ENCODE measurements at places on chromosomes 2 and 18. TPM values are rescaled to one million over a fixed set of nuclear protein-coding genes. Genes with fewer than 3 reads are reported as not detected.
A peak's percentile ranks its signal among the peaks of the same experiment; 100 is the strongest.

Gene KCNG2
- total RNA-seq: not detected

Gene EML6
- total RNA-seq: 6.5 TPM

Gene SLC9A4
- total RNA-seq: not detected

Gene SERPINB10
- not detected for total RNA-seq

Gene GALNT13
- total RNA-seq: 0.54 TPM

Gene SAG
- total RNA-seq: 0.06 TPM

Gene SERPINB11
- not detected for total RNA-seq

Gene RHOB
- 1,076 TPM for total RNA-seq

GRCh38 chr18:56327191-56327885, 311.1 kb downstream of the TXNL1 start:
- H3K27ac ChIP-seq: no peak overlapping the region
- no peaks in the 10 kb centered on the region for H3K4me1 ChIP-seq
- no peaks in the 10 kb centered on the region for H3K27me3 ChIP-seq
- DNase-seq: no peak
- no peaks in the 10 kb centered on the region for H3K36me3 ChIP-seq

- H3K4me1 ChIP-seq: no peaks in the 10 kb centered on the region
- no peaks in the 10 kb centered on the region for H3K36me3 ChIP-seq
- H3K4me3 ChIP-seq: no peak overlapping the region
- DNase-seq: no peak
- H3K27ac ChIP-seq: no peak overlapping the region
Observed at GRCh38 chr18:59743566-59743965, 46.3 kb upstream of the CCBE1 start.

GRCh38 chr18:5998907-5999306, 103.6 kb upstream of the TMEM200C start:
- no peak for DNase-seq
- no peaks in the 10 kb centered on the region for H3K36me3 ChIP-seq
- H3K4me3 ChIP-seq: no peak overlapping the region
- no peaks in the 10 kb centered on the region for H3K27me3 ChIP-seq
- no peak overlapping the region for H3K27ac ChIP-seq
- no peaks in the 10 kb centered on the region for H3K4me1 ChIP-seq

- peak within 1 kb of the TSS; percentile 86 for H3K27ac ChIP-seq
- no peaks in the 10 kb centered on the region for H3K27me3 ChIP-seq
- H3K4me3 ChIP-seq: peak within 1 kb of the TSS; percentile 88
- H3K4me1 ChIP-seq: no peaks in the 10 kb centered on the region
- H3K36me3 ChIP-seq: peaks cover 14% of the 10 kb centered on the region
Observed at GRCh38 chr2:156332534-156333273, at the start of gene NR4A2. Gene NR4A2 (minus strand): TSS chr2:156332721. CDS start chr2:156330186, 2,535 bp downstream.

DNA sequence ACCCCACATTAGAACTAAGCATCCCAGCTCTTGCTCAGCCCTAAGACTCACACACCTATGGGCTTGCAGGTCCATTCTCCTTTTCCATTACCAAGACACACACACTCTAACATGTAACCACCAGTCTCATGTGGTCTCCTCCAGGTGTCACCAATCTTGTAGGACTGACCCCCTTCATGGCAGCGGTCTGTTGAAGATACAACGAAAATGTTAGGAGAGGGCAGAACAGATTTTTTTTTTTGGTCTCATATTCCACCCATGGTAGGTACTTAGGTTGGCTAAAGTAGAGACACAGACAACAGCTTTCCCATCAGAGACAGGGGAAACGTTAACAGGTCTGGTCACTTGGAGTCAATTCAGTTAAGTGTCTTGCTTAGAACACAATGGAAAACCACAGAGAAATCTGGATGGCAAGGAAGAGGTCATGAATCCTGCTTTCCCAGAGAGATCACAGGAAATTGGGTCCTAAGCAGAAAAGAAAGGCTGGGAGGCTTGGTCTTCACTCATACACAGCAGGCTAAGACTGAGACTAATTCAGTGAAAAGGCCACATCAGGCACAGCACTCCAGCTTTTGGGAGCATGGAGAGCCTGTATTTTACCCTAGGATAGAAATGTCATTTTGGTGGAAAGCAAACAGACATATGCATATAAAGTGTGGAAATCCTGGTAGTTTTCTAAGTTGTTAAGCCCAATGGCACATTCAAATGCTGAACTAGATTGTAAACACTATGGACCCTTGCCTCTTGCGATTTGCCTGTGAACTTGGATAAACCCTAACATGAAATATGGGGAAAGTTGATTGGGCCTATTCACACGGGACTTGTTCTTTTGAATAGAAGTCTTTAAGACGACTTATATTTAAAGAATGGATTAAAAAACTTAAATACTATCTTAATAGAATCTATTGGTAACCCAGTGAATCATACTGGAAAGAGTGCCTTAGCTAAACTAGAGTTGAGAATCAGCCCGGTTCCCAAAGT, 3.8 kb downstream of the FN1 start:
- no peak overlapping the region for H3K27ac ChIP-seq
- peaks cover 16% of the 10 kb centered on the region for H3K4me1 ChIP-seq
- DNase-seq: no peak
- H3K27me3 ChIP-seq: no peaks in the 10 kb centered on the region

DNA sequence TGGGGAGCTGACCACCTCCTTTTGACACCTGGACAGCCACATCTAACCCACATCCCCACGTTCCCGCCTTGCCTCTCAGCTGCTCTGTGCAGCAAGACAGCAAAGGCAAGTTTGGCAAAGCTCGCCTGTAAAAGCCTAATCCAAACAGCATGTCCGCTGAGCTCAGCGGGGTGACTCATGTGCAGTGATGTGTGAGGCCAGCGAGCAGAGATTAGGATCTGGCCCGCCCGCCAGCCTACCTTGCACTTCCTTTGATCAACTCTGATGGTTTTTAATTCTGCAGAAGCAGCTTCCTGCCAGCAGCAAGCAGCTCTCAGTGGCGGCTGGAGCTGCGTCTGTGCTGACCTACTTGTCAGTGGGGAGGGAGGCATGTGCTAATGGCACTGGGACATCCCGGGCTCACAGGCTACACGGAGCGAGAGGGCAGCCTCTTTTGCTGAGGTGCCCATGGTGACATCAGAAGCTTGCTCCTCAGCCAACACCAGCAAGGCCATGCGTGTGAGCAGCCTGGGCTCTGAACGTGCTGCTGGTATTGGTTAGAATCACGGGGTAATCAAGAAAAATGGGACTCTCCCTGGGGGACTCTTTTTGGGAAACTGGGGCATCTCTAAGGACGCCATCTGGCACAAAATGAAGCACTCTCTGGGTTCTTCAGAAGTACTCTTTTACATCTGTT, 36.0 kb upstream of the EML4 start:
- peak overlapping the region; percentile 39 for H3K27ac ChIP-seq
- H3K4me1 ChIP-seq: peaks cover 10% of the 10 kb centered on the region
- H3K27me3 ChIP-seq: no peaks in the 10 kb centered on the region
- no peaks in the 10 kb centered on the region for H3K36me3 ChIP-seq
- peak; percentile 96 for DNase-seq
- no peak overlapping the region for H3K4me3 ChIP-seq

- no peak for DNase-seq
- no peaks in the 10 kb centered on the region for H3K36me3 ChIP-seq
- no peak overlapping the region for H3K4me3 ChIP-seq
- no peaks in the 10 kb centered on the region for H3K27me3 ChIP-seq
- no peak overlapping the region for H3K27ac ChIP-seq
Observed at GRCh38 chr2:16387461-16387984, 278.1 kb downstream of the CYRIA start.

DNA sequence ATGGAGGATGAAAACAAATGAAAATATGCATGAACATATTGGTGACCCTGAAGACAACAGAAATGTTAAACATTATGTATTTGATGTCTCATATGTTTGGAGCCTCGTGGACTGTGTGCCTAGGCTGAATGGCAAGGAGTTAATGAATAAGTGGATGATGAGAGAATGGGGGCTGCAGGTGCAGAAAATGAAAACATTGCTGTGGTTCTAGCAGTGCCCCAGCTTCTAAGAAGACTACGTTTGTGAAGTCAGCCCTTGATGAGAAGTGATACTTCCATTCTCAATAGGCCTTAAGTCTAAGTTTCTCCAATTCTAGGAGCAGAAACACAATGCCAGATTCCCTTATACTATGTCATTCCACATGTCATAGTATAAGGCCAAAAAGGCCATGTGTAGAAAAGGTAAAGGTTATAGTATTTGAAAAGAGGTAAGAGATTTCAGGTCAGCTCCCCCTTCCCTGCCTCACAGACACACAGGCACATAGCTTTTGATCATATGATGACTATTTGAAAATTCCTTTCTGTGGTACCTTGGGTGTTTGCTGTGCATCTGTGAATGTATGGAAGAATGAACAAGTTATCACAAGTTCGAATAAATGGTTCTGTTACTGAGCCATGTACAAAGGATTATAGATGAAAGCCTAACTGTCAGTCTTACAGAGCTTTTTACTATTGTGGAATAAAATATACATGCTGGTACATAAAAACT, 280.8 kb downstream of the SETBP1 start:
- H3K27ac ChIP-seq: no peak overlapping the region
- DNase-seq: no peak
- peaks cover 5% of the 10 kb centered on the region for H3K4me1 ChIP-seq

DNA sequence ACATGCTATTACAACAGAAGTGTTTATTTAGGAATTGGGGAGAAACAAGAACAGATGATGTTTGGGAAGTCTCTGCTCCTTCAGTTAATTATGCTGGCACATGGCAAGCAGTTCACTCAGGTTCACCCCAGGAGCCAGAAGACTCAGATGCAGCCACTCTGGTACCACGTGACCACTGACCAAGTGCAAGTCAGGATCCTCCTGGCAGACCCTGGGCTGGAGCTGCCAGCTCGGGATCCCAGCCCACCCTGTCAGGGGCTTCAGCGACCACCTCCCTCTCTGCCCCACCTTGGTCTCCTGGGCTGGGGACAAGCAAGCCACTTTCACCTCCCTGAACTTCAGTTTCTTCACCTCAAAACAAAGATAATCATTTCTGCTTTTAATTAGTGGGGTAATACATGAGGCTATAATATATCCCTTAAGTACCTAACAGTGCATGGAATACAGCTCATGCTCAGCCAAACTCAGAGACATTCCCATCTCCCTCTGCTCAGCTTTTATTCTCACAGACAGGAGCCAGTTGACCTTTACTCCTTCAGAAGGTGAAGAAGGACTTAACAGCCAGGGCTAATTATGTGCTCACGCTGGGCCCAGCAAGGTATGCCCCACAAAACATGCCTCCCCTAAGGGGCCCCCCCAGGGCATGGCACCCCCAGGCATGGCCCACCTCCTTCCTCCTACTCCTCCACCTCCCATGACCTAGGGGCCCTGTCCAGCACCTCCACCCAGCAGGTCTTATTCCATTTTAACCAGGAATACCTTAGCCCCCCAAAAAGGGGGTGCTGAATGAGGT, 11.8 kb downstream of the CRACDL start:
- peaks cover 7% of the 10 kb centered on the region for H3K27me3 ChIP-seq
- DNase-seq: no peak
- no peaks in the 10 kb centered on the region for H3K36me3 ChIP-seq
- H3K4me3 ChIP-seq: no peak overlapping the region
- H3K4me1 ChIP-seq: no peaks in the 10 kb centered on the region

DNA sequence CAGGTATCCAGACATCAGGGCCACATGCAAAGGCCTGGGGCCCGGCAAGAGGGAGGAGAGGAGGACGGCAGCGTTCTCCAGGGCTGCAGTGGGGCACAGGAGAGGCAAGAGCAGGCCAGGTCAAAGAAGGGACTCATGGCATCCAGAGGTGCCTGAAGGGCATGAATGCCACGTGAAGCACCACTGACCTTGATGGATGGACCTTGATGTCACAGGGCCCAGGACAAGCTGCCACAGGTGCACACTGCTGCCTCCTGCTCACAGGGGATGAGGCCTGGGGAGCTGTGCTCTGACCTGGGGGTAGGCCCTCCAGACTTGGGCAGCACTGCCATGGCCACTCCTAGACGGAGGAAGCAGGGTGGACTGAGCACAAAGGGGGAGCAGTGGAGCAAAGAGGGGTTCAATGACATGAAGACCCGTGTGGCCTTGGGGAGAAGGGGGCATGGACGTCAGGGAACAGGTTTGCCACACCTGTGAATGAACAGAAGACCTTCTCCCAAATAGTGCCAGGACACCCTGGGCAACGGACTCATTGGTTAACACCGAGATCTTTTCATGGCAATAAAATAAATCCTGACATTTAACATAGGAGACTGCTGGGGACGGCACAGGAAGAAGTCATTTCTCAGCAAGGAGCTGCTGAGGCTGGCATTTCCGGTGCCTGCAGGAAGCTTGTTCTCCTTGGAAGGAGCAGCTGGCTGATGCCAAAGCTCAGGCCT, 65.6 kb downstream of the EMX1 start:
- DNase-seq: no peak
- no peaks in the 10 kb centered on the region for H3K4me1 ChIP-seq
- no peaks in the 10 kb centered on the region for H3K27me3 ChIP-seq
- H3K4me3 ChIP-seq: no peak overlapping the region
- no peak overlapping the region for H3K27ac ChIP-seq

GRCh38 chr2:150471813-150472510, 15.5 kb downstream of the RND3 start:
- H3K36me3 ChIP-seq: peaks cover 36% of the 10 kb centered on the region
- no peak for DNase-seq
- peak overlapping the region; percentile 79 for H3K27ac ChIP-seq

- no peak overlapping the region for H3K27ac ChIP-seq
- H3K4me1 ChIP-seq: peaks cover 8% of the 10 kb centered on the region
Observed at GRCh38 chr18:36264283-36264682, 33.2 kb upstream of the FHOD3 start.

DNA sequence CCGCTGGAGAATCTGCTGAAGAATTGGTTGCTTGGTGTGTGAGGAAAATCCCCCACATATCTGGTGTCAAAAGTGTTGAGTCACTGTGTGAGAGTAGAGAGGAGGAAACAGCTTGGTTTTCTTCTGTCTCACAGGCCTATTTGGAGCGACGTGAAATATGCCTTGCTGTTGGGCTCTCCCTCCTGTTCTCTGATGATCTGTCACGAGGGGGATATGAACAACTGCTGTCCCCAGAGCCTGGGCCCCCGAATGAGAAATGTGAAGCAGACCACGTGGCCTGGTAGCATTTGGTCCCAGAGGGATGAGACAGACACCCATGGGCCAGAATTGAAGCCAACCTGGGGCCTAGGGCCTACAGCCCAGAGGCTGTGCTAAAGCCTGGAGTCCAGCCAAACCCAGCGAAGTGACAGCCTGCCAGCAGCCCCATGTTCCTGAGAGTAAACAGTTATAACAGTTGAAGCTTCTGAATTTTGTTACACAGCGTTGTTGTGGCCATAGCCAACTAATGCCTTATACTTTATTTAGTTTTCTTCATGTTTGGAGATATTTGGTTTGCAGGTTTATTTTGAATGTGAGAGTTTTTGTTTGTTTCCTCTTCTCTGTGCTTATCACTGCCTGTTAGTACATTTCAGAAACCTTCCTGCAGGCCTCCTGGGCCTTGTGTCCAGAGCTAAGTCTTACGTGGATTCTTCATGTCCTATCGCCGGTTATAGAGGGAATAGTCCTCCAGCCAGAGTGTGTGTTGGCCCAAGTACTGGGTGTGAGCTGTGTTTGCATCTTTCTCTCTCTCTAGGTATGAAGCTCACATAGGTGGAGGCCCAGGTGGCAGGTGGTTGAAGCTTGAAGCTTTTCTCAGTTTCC, 18.7 kb upstream of the COLEC12 start:
- no peak overlapping the region for H3K4me3 ChIP-seq
- H3K27me3 ChIP-seq: no peaks in the 10 kb centered on the region
- H3K36me3 ChIP-seq: no peaks in the 10 kb centered on the region
- DNase-seq: no peak

GRCh38 chr2:174594456-174594855, 3.1 kb downstream of the WIPF1 start:
- H3K4me1 ChIP-seq: peaks cover 43% of the 10 kb centered on the region
- H3K4me3 ChIP-seq: peak overlapping the region; percentile 1
- no peaks in the 10 kb centered on the region for H3K27me3 ChIP-seq
- no peaks in the 10 kb centered on the region for H3K36me3 ChIP-seq
- DNase-seq: no peak

- H3K4me3 ChIP-seq: no peak overlapping the region
- H3K27me3 ChIP-seq: no peaks in the 10 kb centered on the region
- no peak overlapping the region for H3K27ac ChIP-seq
- H3K4me1 ChIP-seq: peaks cover 40% of the 10 kb centered on the region
- H3K36me3 ChIP-seq: no peaks in the 10 kb centered on the region
- no peak for DNase-seq
Observed at GRCh38 chr2:105885456-105885855, 140.7 kb downstream of the NCK2 start.
